ENCODE measurements at places on chromosomes 1 and 21. TPM values are rescaled to one million over a fixed set of nuclear protein-coding genes. Genes with fewer than 3 reads are reported as not detected.

Gene CNKSR1
- not detected for total RNA-seq

Gene KCNA3
- total RNA-seq: not detected

- DNase-seq: peak; percentile 22
These were observed 18.7 kb upstream of the GOLT1A start for GRCh38 chr1:204232526-204232925.

GRCh38 chr1:237303929-237304328, 261.9 kb downstream of the RYR2 start:
- no peak for DNase-seq

- DNase-seq: no peak
These were observed 626.2 kb upstream of the TMPRSS15 start for GRCh38 chr21:19029816-19030215.

DNA sequence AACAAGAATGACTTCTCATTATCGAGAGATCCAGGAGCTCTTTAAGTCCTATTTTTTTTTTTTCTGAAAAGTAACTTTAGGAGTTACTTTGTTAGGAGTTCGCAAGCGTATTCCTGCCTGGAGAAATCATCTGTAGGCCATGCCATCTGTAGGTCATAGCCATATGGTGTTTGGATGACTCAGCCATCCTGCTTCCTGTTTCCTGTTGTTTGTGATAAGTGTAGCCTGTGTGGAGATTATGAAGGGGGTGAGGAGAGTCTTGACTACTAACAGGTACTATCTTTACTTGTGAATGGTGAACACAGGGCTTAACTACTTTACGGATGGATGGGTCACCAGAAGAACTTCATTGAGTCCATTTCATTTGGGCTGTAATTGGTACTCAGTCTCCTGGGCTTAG, 327.2 kb downstream of the PTPRU start:
- peak; percentile 36 for DNase-seq

DNA sequence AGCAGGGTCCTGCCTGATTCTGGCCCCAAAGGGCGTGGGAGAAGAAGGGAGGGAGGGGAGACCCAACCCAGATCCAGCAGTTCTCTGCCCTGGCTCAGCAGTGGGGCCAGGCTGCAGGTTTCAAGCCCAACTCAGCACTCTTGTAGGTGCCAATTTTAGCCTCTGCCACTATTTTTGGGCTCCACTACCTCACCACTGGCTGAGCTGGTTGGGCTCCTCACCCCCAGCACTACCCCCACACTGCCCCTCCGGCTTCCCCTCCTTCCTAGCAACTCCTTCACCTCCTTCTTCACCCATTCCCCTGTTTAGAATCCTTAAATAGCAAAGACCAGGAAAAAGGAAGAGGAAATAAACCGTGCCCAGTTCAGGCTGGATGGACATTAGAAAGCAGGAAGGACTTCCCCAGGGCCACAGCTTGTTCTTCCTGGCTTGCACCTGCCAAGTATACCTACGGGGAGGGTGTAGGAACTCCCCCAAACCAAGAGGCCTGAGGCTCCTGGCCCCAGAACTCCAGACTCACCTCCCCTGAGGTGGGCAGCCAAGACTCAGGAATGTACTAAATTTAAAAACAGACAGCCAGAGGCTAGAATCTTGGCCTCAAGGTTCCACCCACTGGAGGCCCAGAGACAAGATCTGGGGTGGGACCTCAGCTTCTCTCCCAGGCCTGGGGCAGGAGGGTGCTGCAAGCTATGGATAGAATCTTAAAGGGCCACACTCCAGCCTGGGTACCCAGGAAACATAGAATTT, 1.4 kb upstream of the ARHGEF2 start:
- DNase-seq: peak; percentile 39

DNA sequence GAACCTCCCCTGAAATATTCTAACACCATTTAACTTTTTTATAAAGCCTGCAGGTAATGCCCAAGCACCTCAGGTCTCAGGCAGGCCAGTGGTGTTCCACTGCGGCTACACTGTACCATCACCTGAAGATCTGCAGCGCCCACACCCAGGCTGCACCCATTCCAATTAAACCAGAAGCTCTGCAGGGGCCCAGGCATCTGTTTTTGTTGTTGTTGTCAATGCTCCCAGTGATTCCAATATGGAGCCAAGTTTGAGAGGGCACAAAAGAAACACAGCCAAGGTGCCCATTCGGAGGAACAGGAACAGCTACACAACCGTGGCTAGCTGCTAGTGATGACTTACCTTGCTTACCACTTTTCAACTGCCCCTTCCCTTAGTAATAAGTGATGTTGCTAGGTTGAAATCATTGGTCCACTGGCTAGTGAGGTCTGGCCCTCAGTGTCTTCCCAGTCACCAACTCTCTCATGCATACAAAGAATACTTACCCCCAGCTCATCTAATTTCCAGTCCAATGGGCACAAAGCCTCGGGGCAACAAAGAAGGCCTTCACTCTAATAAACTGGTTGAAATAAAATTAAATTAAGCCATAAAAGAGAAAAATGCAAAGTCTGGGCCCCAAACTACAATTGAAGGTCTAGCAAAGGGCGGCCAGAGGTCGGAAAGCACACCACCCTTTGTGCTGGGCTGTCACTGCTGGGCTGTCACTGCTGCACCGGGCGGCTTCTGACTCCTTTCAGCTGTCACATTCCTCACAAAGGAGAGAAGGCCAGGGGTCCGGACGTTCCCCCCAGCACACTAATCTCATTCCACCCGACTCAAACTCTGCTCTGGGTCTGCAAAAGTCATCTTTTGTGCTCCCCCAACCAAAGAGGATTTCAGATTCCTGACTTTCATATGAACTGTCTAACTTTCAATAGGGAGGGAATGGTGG, 34.9 kb downstream of the SIPA1L2 start:
- no peak for DNase-seq

DNA sequence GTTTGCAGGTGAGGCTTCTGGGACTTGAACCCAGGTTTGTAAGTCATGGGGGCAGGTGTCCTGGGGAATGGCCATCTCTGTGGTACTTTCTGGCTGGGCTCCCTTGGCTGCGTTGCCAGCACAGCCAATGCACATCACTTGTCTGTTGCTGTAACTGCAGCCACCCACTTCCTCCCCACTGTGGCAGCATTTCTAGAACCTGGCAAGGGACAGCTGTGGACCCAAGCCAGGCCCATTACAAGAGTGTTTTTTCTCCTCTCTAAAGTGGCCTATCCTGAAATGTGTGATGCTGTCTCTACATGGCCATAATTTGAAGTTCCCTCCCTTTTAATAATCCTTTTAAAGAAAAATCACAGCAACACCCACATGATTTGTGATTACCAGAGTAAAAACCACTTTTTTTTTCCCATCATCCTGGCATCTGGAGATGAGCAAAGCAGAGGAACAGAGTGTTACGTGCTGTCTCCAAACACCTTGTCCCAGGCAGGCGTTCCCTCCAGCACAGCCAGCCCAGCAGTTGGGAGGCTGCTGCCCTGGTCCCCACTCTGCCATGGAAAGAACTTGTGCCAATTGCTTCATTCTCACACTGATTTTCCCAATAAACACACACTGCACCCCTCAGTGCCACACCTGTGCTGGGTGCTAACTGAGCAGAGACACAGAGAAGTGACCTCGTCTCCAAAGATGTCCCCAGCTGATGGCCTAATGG, 360.6 kb upstream of the USP24 start:
- peak; percentile 42 for DNase-seq

DNA sequence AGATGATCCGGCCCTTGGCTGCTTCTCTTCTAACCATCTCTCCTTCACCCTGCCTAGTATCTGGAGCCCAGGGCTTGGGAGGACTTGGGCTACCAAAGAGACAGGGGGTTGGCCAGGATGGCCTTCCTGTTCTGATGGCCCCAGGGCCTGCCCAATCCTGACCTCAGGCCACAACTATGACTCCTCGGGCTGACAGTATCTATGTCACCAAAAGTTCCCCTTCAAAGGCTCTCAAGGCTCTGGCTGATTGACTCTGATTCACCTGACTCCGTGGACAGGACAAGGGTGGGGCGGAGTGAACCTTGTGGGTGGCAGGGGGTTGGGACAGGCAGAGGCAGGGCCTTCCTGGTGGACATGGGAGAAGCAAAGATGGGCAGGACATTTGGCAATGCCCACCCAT, 12.7 kb downstream of the MEF2D start:
- DNase-seq: peak; percentile 38

DNA sequence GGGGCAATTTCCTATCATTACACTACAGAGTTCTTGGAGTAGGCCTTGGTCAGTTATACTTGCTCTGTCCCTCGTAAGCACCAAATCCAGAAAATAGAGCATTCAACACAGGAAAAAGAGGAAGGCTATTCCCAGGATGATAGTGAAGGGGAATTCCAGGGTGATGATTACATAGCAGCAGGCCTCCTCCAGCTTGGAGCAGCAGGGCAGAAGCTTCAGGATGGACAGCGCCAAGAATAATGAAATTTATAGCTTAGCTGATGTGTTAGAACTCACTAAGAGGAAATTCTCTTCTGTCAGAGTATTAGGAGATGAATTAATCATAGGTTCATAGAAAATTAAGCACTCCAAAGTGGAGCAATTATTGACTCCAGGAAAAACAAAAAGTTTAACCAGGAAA, 10.8 kb upstream of the SMAP2 start:
- peak; percentile 24 for DNase-seq

- no peak for DNase-seq
These were observed 104.2 kb upstream of the IPO9 start for GRCh38 chr1:201724766-201725118.

GRCh38 chr1:51927029-51927428, 48.5 kb upstream of the NRDC start:
- DNase-seq: peak; percentile 40

- no peak for DNase-seq
These were observed 61.5 kb downstream of the GNG12 start for GRCh38 chr1:67771749-67772148.

All from M059J (cell line).